Astrocyte of the spinal cord (primary cell): ENCODE measurements at places on chromosomes 11 and 22.
A peak's percentile ranks its signal among the peaks of the same experiment; 100 is the strongest.

GRCh38 chr11:11657218-11657955 lies 35.6 kb upstream of the GALNT18 start:
- DNase-seq, result no peak

DNA sequence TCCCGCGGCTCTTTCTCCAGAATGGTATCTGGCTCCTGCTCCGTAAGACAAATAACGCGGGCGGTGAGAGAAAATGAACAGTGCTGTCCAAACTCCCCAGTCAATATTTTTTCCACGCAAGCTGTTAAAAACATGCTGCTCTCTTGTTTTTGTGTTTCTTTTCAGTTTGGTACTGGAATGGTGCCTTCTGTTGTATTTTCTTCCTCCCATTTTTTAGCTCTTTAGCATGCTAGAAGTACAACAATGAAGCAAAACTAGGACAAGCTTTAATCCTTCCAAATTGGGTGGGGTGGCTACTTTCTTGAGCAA lies 599 bp upstream of the PPP2R1B start:
- no peak for DNase-seq

DNA sequence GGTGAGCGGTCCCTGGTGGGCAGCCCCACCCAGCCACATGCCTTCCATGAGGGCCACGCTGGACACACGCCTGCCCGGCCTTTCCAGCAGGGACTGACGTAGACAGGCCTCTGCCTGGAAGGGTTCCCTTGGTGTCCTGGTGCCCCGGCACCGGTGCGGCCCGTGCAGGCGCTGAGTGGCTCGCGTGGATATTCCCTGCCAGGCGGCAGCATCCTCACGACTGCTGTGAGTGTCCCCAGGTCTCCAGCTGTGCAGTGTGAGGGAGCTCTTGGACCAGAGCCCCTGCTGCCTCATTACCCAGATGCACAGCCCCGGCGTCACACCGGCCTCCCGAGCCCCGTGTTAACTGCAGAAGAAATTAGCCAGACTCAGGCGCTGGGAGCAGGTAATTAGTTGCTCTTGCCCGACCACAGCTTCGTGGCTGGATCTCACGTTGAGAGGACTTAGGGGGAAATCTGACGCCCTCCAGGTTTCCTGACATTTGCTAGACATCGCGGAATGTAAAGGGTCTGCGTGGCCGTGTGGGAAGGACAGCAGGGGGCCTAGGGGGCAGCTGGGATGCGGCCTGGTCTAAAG lies 1196.3 kb downstream of the BRD1 start:
- DNase-seq, result no peak

GRCh38 chr11:20483931-20484330 lies 96.4 kb downstream of the PRMT3 start:
- DNase-seq, result peak; percentile 10

DNA sequence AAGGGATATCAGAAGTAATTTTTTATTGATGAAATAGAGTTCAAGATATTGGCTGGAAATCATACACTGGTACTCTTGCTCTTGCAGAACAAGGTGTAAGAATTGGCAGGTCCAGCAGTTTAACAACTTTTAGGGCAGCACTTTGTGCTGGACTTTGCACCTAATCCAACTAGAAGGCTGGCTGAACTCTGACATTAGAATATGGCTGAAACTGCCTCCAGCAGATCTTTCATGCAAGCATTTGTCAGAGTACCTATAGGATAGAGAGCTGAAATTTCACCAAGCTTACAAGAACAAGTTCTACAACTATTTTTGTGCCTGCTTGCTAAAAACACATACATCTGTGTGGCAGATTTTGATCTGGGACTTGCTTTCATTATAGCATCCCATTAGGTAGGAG lies 17.2 kb downstream of the HPS5 start:
- DNase-seq, result no peak

- DNase-seq, result no peak
These were observed 465.3 kb downstream of the BRD1 start for GRCh38 chr22:49362211-49362839.

GRCh38 chr11:30018495-30018894 lies 1.7 kb upstream of the KCNA4 start:
- no peak for DNase-seq

- DNase-seq, result peak; percentile 90
These were observed at the start of gene TTC9C for GRCh38 chr11:62728171-62728988. TSS of gene TTC9C (plus strand) at chr11:62728486. CDS start at chr11:62728849, 363 bp downstream.

DNA sequence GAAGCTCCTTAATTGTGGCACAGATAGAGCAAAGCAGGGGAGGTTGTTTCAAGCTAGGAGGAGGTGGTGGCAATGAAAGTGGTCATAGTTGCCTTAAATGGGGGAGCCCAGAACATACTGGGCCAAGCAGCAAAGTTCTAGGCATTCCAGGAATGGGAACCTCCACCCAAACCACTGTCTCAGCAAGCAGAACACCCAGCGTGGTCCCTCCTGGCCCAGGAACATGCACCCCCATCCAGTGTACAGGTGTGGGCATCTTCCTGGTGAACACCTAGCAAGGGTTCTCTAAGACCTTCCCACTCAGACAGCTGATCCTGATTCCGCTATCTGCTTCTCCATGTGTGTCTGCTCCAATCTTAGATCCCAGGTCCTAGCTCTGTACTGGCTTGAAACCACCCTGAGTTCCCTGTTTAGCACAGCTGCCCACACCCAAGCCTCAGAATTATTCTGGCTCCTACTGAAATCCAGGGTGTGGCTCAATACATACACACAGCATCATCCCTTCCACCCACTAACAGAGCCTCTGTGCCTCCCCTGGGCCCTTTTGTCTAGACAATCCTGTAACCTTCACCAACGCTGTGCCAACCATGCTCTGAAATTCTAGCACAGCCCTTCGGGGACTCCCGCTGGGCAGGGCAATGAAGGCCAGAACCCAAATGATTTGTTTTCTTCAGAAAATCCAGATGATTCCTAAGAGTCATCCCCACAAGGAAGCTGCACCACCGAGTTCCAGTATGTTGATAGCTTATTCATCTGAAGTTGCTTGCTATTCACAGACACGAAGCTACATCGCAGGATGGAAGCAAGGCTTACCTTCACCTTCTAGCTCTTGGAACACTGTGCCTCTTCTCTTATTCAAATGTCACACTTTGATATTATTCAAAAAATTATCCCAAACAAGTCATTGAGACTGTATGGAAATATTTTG lies 76.6 kb downstream of the ABTB2 start:
- no peak for DNase-seq

DNA sequence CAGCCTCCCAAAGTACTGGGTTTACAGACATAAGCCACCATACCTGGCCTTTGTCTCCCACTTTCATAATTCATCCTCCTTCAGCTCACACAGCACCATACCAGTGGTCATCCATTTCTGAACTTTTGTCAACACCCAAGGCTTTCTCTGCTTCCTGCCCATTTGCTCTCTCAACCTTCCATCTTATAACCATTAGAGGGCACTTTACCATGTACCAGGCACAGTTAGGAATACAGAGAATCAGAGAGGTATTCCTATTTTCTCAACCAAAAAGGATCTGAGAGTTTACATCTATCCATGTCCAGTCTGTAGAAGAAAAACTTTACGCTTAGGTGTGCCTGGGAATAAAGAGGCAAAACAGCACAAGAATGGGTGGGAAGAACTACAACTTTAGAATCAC lies 397.6 kb downstream of the BUD13 start:
- DNase-seq, result no peak

DNA sequence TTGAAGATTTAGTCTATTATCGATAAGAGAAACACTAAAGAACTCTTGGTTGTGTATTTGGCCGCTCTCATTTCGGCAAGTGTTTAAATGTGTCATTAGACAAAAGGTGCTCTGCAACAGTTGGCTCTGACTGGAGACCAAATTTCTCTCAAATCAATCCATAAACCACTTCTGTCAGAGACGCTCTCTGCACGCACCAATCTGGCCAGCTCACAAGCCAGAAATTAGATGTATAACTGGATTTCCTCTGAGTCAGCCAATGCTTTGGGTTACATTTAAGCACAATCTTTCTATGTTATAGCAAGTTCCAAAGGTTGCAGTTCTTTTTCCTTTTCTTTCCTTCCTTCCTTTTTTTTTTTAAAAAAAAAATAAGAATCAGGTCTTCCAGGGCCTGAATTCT lies 17.6 kb upstream of the PARVA start:
- DNase-seq, result peak; percentile 34

- peak; percentile 89 for DNase-seq
These were observed 42.5 kb downstream of the INSC start for GRCh38 chr11:15157181-15157580.

DNA sequence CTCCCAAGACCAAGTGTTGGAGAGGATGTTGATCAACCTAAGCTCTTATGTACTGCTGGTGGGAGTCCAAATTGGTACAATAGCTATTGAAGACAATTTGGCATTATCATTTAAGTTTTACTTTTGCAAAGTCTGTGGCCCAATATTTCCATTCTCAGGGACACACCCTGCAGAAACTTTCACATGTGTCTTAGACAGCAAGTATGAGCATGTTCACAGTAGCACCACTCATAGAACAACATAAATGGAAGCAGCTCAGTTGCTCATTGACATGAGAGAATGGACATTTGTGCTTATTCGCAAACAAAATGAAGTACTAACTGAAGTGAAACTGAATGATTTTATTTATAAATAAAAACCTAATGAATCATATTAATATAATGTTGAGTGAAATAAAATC lies 135.5 kb downstream of the NOX4 start:
- no peak for DNase-seq

GRCh38 chr11:1949302-1949701 lies 2.2 kb downstream of the MRPL23 start:
- DNase-seq, result no peak

GRCh38 chr11:104856607-104857006 lies 41.7 kb downstream of the CASP12 start:
- DNase-seq, result no peak

DNA sequence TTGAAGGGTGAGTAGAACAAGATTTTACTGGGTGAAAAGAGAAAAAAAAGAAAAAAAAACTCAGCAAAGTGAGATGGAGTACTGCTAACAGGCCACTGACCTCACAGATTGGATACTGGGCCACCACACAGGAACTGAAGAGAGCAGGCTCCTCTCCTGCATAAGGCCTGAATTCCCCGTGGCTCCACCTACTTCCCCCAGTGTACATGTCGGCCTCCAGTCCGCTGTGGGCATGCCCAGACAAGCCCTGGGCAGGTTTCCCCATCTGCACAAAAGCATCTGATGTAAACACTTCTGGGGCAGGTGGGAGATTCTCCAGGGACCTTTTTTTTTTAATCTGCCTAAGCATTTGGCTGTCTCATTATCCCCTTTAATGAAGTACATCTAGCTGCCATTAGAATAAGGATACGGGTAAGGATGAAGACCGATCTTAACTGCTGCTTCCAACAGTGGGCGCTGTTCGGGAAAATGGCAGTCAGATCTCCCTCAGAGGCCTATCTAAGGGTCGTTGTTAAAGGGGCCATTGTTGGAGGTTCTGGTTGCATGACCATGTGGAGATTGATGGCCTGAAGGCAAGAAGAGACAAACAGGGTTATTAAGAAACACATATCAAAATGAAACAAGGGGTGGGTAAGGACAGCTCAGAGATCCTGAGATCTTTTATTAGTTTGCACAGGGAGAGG lies 48.5 kb downstream of the MS4A13 start:
- no peak for DNase-seq

DNA sequence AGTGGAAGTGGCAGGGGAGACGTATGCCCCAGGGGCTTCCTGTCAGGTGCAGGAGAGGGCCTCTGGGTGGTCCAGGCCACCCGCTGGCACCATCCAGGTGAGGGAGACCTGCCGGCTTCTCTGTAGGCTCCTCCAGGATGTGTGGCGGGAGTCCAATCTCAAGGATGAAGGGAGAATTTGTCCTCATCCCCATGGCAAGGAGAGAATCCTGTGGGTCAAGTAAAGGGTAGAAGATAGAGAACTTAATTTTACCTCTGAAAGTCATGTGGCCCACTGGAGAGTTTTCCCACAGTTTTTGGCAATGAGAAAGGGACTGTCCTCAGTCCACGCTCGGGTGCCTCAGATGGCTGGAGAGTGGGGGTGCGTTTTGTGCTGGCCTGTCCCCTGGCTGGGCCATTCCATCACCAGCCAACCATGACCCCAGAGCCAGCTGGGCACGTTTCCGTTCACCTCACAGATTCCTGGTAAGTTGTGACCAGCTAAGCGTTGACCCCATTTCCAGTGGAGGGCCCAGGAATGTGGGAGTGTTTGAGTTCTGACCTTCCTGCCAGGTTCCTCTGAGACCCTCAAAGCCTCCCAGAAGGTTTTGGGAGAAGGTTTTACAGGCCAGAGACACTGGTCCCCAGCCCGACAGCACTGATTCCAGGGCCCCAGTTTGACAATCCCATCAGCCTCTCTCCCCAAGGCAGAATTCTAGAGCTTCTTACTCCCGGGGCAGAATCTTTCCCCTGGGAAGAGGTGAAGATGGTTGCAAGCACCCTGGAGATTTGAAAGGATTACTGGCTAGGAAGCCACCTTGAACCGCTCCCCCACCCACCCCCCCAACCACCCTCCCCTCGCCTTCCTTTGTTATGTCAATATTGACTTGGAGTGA lies 2.6 kb downstream of the OVOL1 start:
- no peak for DNase-seq

- DNase-seq, result peak; percentile 59
These were observed 49.5 kb upstream of the HSPA8 start for GRCh38 chr11:123111465-123111864.

DNA sequence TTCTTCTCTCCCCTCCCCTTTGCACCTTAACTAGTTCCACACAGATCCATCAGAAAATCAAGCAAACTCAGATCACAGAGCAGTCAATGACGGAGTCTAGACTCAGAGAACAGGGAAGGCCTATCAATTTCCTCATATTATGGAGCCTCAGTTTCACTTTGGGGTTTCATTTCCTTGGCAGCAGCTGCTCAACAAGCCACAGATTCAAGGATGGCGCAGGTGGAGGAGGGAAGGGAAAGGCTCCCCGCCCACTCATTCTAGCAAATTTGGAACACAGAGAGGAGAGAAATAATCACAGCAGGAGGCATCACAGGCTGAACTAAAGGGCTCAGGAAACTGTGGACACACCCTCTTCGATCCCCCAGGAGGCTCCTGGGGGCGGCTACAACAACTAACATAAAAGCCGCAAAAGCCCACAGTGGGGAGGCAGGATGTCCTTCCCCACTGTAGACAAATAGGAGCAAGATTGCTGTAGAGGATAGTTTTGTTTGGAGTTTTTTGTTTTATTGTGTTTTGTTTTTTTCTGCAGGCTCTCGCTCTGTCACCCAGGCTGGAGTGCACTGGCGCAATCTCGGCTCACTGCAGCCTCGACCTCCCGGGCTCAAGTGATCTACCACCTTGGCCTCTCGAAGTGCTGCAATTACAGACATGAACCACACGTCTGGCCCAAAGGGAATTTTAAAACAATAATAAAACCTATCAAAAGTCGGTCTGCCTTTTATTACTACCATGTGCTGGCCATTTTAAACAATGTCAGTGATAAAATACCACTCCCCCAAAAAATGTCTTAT lies 3.4 kb downstream of the PLAAT3 start:
- peak; percentile 84 for DNase-seq

DNA sequence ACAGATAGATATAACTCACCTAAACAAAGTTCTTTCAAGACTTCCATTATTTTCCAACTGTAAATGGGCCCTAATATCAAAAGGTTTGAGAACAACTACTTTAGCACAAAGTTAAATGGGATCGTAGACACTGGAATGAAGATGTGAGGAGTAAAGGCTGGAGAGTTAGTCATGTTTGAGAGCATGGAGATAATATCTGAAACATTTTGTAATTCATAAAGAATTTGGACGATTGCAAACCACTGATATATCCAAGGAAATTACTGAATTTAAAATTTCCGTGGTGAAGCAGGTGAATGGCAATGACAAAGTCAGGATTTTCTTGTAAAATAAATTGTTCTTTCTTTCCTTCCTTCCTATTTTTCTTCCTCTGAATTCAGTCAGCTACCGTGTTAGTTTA lies 564.9 kb downstream of the CNTN5 start:
- DNase-seq, result no peak

- peak; percentile 21 for DNase-seq
These were observed 12.4 kb downstream of the NRXN2 start for GRCh38 chr11:64710418-64711137.
